ENCODE measurements at places on chromosomes 7 and 10.

GRCh38 chr7:25091176-25091575 is 33.9 kb downstream of the CYCS start:
- no peak for DNase-seq

- DNase-seq, result no peak
Measured at GRCh38 chr10:129396021-129396722, 70.9 kb upstream of the MGMT start.

DNA sequence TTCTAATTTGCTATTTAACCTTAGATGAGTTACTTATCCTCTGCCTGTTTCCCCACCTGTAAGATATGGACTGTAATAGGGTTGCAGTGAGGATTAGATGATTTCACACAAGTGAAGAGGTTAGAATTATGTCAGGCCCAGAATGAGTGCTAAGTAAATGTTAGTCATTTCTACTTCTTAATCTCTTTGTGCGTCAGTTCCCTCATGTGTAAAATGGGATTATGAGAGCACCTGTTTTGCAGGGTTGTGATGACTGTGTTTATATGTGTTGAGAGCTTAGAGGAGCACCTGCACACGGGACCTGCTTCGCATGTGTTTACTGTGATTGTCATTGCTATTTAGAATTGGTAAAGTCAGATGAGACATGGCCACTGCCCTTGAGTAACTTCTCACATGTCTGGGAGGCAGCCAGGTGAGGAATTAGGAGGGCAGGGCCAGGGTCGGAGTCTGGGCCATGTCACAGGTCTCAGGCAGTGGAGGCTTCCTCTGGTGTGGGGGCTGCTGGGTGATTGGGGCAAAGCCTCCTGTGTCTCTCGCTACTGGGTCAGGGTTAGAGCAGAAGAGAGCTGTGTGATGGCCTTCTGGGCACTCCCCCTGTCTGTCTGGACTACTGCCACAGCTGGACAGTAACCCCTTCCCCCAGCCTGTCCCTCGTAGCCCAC is 106.7 kb downstream of the WDFY4 start:
- no peak for DNase-seq

DNA sequence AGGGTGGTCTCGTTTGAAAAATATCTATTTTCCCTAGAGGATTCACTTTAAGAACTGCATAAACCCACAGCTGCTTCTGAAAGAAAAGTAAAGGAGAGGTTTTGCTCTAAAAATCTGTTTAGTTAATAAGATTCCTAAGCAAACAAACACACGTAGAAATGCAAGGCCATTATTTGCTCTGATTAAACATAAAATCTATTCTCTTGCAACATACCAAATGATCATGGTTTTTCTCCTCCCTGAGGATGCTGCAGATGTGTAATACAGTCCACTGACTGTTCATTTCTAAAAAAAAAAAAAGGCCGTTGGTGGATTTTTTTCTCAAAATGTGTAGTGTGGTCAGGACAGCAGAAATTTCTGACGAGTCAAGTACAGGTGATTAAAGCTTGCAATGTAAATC is 98.6 kb downstream of the BUB3 start:
- DNase-seq, result no peak

GRCh38 chr7:47669178-47669891 is 87.4 kb upstream of the TNS3 start:
- no peak for DNase-seq

GRCh38 chr7:116340201-116340847 is 130.0 kb downstream of the TES start:
- no peak for DNase-seq

DNA sequence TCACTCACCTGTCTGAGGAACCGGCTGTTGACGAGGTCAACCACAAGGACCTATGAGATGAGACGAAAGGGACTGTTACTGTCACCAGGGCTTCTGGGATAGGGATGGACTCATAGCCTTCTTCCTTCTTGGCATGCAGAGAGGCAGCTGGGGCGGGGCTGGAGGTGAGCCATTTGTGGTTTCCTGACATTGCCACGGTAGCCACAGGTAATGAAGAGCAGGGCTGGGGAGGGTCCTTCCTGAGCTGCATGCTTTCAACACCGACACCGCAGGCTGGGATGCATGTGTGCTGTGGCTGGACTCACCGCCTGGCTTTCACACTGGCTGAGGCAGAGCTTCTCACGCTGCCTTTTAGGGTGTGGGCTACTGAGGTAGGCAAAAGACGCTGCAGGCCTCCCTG is 46.4 kb upstream of the MKRN1 start:
- no peak for DNase-seq

GRCh38 chr7:69422574-69422985 is 175.7 kb upstream of the AUTS2 start:
- DNase-seq, result no peak

- DNase-seq, result no peak
Measured at GRCh38 chr10:57168611-57169240, 807.7 kb upstream of the ZWINT start.

GRCh38 chr10:122853665-122854313 is 8.1 kb upstream of the CUZD1 start:
- no peak for DNase-seq

GRCh38 chr7:135801877-135802276 is 53.3 kb upstream of the FAM180A start:
- DNase-seq, result no peak

DNA sequence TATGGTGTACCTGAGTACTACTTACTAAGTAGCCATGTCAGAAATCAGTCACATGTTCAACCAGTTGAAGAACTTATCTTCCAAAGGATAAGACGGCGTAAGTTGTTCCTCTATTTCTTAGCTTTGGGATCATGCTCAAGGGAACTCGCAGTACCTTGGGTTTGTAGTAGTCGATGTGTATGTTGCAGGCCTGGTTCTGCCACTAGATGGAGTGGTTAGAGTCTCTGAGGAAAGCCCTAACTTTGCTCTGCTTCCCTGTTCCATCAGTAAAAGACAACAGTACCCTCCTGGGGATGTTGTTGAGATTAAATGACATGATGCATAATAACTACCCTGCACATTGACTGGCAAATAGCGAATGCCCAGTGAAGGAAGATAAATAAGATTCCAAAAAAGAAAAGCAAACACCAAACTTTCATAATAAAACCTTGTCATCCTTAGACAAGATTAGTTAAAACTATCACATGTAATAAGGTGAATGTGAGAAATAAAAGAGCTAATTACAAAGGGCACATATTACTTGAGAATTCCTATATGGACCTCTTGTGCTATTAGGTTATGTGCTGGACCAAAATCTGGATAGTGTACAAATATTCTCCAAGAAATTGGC is 165.9 kb downstream of the ABCA13 start:
- DNase-seq, result no peak

DNA sequence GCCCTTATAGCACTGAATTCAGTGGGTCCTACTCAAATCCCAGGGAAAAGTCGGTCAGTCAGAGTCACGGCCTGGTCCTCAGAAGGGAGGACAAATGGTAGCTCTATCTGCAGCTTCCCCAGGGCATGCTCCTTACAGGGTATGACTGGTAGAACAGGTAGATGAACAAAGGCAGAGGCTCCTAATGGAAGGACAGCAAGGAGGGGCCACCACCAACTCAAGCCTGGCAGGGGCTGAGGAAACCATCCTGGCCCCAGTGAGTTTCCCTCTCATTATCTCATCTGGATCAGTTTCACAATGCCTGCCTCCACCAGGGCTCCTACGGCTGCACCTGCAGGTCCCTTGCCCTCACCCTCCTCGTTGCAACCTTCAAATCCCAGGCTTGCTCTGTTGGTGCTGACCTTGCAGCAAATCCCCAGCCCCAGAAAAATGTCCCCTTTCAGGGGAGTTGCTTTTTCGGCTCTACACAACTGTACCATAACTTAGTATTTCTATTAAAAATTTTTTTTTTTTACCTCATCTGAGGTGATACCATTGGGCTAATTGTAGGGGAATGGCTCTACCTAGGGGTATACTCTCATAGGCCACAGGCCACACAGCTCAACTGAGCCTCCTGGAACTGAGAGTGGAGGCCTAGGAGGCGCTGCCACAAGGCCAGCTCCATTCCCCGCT is 2.4 kb upstream of the MYO1G start:
- no peak for DNase-seq

- DNase-seq, result no peak
Measured at GRCh38 chr10:13642293-13642692, 55.5 kb downstream of the PRPF18 start.

DNA sequence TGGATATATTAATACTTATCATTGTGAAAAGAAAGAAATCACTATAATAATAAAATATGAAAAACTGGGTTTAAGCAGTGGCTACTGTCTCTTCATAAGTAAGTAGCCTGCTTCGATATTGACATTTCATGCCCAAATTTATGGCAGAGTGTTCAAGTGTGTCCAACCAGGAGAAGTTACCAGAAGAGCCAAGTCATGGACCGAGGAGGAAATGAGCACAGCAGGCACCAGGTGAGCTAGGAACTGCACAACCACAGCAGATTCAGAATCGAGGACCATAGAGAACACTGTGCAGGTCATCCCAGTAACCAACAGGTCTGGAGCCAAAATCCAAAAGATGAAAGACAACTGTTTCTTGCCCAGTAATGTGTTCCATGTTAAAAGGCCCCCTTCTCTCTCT is 79.9 kb upstream of the ABCB5 start:
- DNase-seq, result no peak

GRCh38 chr10:61904733-61905725 is 3.5 kb downstream of the ARID5B start:
- DNase-seq, result no peak

GRCh38 chr7:129785685-129786514 is 166.9 kb downstream of the UBE2H start:
- DNase-seq, result no peak

- no peak for DNase-seq
Measured at GRCh38 chr7:157077986-157078644, 60.6 kb upstream of the UBE3C start.

- DNase-seq, result no peak
Measured at GRCh38 chr10:132183046-132183445, 3.7 kb upstream of the DPYSL4 start.

DNA sequence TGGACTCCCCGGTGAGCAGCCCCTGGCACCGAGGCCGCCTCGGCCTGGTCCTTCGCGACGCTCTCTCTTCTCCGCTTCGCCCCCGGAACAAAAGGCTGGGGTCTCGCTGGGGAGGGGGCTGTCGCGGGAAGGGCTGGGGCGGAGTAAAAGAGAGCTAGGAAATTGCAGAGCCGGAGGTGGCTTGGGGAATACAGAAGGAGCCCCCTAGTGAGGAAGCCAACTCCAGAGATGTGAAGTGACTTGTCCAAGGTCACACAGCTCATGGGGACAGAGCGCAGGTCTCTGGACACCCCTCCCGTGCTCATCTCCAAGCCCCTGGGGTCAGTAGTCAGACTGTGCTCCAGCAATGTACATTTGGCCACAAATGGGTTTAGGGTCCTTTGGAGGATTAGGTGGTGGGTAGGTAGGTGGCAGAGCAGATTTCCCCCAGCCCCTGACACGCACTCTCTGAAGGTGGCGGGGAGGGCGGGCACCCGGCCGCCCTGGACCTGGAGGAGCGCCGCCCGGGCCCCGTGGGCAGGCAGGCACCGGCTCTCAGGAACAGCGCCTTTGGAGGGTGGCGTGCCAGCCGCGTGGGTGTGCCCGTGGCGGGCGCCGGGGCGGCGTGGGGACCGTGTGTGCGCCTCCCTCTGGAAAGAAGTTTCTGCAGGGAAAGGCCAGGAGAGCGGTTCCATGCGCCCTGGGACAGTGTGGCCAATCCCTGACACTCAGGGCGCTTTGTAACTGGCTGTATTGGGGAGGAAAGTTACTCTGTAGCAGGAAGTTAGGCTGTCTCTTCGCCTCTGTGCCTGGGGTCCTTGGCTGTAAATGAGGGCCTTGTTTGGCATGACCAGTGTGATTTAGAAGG is 910 bp downstream of the WIPF3 start:
- DNase-seq, result no peak

DNA sequence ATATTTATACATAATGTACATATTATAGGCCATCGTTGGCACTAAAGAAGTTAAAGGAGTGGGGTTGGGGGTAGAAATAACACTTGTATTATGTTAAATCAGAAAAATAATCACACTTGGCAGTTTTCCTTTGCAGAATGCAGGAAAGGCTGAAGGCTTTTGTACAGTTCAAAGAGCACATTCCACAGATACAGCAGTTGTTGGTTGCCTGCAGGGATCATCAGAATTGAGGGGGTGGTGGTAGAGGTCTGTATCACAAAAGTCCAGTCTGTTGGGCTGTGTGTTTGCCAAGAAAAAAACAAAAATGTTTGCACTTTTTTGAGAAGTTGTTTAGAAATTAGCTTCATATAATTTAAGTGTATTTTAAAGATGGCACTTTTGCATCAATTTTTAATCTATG is 231.8 kb upstream of the FOXP2 start:
- no peak for DNase-seq

- DNase-seq, result no peak
Measured at GRCh38 chr10:60335708-60336107, 54.0 kb downstream of the ANK3 start.

DNA sequence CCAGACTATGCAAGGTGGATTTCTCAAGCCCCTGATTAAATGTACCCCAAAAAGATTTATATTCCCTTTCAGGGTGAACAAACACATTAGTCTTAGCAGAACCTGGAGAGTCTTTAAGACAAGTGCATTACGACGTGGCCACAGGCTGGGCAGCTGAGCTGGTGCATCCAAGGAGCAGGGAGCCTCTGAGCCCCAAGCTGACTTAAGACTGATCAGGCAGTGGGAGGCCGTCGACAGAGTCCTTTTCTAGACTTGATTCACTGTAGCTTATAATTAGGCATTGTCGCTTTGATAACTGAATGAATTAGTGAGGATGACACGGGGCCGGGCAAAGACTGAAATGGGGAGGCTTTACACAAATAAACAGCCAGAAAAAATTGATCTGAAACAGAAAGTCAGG is 353.2 kb downstream of the GPAM start:
- DNase-seq, result no peak

GRCh38 chr10:49679480-49679893 is at the start of gene C10orf53:
C10orf53 (plus strand) TSS chr10:49679651; CDS start chr10:49679698, 47 bp downstream.
- DNase-seq, result no peak

- no peak for DNase-seq
Measured at GRCh38 chr7:23938937-23939552, 229.0 kb downstream of the STK31 start.

DNA sequence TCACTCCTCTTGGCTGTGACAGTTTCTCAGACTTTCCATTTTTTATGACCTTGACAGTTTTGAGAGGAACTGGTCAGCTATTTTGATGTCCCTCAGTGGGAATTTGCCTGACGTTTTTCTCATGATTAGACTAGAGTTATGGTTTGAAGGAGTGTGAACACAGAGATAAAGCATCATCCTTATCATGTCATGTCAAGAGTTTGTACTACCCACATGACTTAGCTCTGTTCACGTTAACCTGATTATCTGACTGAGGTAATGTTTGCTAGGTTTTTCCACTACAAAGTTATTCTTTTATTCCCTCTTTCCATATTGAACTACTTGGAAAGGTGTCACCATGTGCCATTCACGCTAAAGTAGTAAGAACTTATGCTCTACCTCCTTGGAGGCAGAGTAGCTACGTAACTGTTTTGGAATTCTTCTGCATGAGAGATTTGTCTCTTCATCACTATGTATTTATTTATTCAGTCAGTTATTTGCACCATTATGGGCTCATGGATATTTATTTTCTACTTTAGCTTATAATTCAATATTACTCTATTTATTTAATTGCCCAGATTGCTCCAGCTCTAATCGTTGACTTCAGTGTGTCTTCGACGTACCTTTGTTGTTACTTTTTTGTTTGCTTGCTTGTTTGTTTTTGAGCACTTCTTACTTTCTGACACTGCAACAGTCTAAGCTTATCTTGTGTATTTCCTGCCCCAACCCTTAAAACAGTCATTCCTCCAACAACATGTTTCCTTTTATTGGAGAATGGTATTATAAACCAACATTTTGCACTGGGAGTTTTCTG is 50.4 kb downstream of the CPED1 start:
- no peak for DNase-seq

All from naive thymus-derived CD8-positive, alpha-beta T cell (primary cell).